ENCODE measurements at places on chromosomes 12 and 14.

GRCh38 chr14:65007202-65007601 is 20.5 kb downstream of the FNTB start:
- no peak for DNase-seq

DNA sequence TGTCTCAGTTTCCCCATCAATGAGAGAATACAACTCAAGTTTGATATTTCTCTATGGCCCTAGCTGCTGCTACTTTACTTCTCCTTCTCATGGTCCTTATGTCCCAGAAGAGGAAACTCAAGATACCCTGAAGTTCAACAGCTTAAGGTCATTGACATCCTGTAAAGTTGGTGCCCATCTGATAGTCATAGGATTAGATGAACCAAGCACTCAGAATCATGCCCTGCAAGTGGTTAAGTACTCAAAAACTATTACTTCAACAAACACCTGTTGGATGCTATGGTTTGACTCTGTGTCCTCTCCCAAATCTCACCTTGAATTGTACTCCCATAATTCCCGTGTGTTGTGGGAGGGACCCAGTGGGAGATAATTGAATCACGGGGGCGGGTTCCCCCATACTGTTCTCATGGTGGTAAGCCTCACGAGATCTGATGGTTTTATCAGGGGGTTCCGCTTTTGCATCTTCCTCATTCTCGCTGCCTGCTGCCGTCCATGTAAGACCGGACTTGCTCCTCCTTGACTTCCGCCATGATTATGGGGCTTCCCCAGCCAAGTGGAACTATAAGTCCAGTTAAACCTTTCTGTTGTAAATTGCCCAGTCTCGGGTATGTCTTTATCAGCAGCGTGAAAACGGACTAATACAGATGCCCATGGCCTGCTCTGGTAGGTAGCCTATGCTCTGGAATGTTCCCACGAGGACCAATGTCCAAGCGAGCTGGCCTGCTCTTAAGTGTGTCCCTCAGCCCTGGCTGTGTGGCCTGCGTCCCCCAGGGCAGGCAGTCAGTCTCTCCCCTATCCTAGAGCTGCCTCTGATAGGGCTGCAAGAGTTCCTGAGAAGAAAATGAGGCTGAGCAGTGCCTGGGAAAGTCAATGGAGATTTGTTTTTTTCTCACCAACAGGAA is 18.1 kb downstream of the CAMKK2 start:
- no peak for DNase-seq

DNA sequence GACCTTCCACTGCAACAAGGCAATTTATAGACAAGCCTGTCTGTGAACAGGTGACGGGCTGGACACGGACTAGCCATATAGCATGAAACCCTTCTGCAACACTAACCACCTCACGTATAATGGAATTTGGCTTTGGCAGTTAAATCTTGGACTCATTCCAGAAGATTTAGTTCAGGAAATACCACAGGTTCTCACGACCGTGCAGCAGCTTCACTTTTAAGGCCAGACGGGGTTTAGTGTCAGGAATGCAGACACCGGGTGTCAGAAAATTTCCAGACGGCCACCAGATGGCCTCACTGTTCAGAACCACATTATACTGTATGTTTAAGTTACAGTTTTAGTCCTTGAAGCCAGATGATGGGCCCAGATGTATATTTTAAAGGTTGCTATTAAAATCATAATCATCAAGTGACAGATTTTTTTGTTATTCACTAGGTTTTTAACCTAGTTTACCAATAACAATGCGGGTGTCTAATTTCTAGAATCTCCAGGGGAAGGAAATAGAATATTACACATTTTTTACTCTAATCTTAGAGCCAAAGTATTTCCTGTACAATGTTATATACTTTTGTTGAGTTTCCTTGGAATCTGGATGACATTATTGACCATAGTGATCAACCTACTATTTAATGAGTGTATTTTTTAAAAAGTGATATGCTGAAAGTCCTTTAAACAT is 90.5 kb upstream of the TMPO start:
- peak; percentile 81 for DNase-seq

GRCh38 chr12:86421333-86421732 is 165.1 kb upstream of the MGAT4C start:
- no peak for DNase-seq

DNA sequence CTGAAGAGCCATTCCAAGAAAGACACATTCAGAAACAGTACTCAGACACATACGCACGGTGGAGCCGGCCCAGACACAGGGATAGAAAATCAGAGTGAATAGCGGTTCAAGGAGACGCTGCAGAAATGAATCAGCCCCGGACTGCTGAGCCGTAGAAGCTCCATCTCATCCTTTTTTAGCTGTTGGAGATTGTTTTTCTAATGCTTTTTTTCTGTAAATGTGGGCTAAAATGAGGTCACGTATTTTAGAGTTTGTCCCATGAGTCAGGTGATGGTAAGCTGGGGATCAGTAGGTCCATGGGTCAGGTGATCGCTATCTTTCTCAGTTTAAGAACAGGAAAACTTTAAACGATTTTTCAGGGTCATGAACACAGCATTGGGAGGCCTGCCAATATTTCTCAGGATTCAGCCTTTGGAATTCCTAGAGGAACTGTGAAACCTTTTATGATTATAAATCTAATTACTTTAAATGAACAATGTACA is 202.4 kb downstream of the ITPR2 start:
- DNase-seq = peak; percentile 14

- no peak for DNase-seq
Measured at GRCh38 chr14:21454843-21455544, 929 bp downstream of the CHD8 start.

DNA sequence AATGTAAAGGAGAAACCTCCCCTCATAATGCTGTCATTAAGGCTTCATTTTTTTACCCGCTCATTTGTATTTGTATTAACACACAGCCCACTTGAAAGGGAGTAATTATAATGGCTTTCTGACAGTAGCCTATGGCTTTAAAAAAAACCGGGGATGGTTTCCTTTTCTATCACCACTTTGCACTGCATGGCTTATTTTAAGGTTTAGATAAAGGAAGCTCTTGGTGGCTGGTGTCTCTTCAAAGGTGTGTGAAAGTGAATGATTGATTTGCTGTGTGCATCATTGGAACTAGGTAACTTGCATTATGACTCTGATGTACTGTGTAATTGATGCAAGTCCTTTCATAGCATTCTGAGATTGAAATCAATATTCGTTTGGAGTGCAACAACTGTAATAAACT is 80.7 kb downstream of the NPAS3 start:
- DNase-seq = no peak
